ENCODE measurements at places on chromosomes 1 and 21.

- no peak for DNase-seq
Measured at GRCh38 chr1:229209386-229209785, 61.5 kb upstream of the RAB4A start.

DNA sequence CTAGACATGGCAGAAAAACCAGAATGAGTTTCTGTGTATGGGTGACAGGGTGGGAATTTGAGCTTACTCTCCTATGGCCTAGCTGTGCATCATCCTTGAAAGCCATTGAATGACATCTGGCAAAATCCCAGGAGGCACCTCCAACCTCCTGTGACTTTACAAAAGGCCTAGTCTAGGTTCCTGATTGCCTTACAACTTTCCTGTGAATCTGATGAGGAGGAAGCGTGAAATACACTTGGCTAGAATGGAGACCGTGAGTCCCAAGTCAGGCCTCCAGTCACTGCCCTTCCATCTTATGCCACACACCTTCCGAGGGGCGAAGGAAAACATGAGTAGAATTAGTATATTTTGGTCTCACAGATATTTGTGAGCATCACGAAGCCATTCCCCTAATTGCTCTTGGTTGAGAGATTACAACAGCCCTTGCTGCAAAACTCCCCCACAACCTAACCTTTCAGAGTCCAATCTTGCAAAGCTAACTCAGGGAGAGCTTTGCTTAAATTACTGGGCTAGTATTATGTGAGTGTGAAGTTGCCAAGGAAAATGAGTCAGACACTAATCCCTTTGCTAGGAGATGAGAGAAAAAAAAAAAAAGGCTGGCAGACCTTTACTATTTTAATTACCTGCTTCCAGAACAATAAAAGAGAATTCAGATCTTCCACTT is 36.3 kb upstream of the PAXBP1 start:
- no peak for DNase-seq

DNA sequence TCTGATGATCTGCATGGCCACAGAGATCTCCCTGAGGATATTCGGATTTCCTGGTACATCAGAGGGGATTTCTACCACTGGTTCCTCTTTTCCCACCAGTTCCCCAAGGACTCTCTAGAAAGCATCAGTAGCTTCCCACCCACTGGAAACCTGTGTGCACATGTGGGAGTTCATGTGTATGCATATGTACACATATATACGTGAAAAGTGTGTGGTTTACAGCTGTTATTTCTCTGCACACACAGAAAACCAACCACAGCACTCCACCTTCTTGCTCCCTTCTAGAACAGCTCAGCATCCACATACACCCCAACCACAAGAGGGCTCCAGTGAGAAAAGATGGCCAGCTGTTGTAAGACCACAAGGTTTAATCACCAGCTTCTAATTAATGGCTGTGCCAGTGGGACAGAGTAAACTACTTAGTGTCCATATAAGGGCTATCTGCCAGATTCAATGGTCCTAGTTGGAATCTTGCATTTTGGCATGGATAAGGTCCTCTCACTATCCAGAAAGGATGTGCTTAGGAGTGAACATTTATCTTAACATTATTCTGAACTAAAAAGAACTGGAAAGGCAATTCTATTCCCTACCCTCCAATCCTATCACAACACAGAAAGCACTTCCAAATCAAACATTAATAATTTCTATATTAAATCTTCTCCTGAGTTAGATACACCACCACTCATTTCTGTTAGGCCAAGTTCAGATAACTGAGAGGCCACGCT is 24.1 kb downstream of the GPR3 start:
- DNase-seq = peak; percentile 66

- DNase-seq = no peak
Measured at GRCh38 chr1:187626056-187626455, 797.3 kb downstream of the PLA2G4A start.

- DNase-seq = no peak
Measured at GRCh38 chr1:2290595-2291510, 62.7 kb downstream of the SKI start.

- peak; percentile 7 for DNase-seq
Measured at GRCh38 chr1:9825093-9826074, 1.6 kb upstream of the CLSTN1 start.

DNA sequence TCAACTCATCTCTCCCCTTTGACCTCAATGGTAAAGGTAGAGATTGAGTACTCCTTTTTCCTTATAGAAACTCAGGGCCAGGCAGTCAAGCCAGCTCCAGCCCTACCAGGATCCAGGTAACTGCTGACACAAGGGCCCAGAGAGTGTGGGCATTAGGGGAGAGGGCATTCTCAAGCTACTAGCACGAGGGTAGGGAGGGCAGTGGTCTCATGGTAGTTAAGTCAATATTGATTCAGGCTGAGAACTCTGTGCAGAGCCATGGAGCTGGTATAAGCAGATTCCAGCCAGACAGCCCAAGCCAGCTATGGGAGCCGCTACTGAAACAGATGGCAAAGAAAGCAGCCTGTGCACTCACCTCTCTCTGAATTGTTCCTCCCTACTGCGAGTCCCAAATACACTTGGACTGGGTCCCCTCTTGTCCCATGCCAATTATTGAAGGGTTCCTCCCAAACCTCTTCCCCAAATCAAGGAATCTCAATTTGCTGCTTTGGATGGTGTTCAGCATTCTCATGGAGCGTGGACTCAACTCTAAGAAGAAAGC is 2.8 kb downstream of the PI4KB start:
- DNase-seq = no peak

- no peak for DNase-seq
Measured at GRCh38 chr21:18382141-18382540, 21.4 kb downstream of the TMPRSS15 start.

DNA sequence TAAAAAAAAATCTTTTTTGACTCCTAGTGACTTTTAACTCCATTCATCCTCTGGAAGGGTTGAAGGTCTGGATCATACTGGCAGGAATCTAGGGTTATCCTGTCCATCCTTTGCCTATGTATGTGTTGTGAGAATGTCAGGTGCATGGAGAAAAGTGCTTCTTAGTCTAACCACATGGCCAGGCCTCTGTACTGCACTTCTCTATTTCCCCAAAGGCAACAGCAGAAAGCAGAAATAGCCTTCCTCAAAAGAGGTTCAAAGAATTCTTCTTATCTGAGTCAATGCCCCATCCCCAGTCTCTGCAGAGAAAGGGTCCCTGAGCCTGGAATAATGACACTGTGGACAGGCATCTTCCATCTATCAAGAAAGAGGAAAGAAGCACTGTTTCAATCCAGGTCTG is 85.7 kb upstream of the CD34 start:
- DNase-seq = no peak

DNA sequence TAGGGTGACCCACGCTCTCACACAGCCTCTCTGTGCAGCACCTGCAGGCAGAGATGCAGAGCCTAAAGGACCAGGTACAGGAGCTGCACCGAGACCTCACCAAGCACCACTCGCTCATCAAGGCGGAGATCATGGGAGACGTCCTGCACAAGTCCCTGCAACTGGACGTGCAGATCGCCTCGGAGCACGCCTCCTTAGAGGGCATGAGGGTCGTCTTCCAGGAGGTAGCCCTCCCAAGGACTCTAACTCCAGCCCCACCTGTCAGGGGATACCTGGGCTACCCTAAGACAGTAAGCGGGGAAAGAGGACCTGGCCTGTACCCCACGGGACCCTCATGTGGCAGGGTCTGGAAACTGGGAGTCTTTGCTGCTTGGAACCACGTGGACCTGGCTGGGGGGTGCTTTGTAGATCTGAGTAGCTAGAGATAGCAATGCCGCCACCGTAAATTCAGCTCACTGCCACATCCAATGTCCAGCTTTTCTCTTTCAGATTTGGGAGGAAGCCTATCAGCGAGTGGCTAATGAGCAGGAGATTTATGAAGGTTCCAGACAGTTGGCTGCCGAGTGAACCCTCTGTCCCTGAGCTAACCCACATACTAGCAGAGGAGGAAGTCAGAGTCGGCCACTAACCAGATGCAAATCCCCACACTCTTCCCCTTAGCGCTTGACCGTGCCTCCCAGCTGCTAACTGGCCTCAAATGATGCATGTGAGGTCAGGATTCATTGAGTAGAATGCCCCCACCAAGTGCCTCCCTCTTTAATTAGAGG is 6.5 kb downstream of the RNF207 start:
- no peak for DNase-seq

DNA sequence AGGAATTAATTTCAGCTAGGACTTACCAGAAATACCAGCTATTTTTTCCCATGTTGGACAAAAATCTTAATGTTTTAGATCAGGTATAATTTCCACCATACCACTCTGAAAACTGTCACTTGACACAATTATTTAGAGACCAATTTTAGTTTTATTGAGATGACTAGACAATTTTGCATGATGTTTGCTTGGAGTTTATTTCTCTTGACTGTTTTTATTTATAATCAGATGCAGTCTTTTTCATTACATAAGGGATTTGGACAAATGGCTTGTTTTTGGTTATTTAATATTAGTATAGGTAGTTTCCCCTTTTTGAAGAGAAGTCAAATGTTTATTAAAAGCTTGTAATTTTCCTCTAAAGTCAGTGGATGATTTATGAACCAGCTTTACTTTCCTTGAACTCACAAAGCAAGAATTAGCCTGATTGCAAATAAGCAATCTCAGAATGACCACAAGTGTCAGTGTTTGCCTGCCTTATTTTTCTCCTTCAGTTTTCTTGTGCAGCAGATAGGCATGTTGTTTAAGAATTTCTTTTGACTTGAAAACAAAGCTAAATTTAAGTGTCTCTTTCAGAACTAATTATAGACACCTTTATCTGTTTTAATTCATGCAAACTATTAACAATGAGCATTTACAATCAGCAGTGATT is 3.8 kb upstream of the B3GALT2 start:
- no peak for DNase-seq

GRCh38 chr1:210378736-210379135 is 50.0 kb downstream of the HHAT start:
- DNase-seq = no peak

GRCh38 chr1:195529881-195530280 is 1078.4 kb downstream of the KCNT2 start:
- DNase-seq = no peak

DNA sequence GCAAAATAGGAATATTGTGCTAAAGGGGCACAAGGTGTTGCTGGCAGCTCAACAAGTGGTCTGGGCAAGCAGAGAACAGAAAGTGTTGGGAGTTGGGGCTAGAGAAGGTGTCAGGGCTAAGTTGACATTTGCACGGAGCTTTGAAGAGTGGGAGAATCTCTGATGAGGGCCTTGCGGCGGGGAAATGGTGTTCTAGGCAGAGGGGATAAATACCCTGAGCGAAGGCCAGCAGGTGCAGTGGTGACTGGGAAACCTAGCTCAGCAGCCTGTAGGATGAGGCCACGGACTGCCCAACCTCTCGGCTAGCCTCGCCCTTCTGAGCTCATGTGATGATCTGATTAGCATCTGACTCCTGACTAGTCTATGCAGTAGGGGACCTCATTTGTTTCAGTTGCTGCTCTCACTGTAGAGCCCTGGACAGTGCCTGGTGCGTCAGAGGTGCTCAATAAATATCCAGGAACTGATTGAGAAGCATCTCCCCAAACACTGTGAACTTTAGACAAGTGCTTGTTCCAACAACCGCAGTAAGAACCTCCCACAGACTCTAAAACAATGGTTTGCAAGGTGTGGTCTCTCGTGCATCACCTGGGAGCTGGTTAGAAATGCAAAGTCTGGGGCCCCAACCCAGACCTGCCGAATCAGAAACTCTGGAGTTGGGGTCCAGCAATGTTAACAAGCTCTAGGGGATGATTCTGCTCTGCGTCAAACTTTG is 1.0 kb upstream of the FOXO6 start:
- no peak for DNase-seq

Measured in NCI-H1105 (cell line).